ENCODE measurements at places on chromosomes 3 and 15. TPM values are rescaled to one million over a fixed set of nuclear protein-coding genes. Genes with fewer than 3 reads are reported as not detected.

- no peak for DNase-seq
Measured at GRCh38 chr3:188686324-188686723, 485.4 kb upstream of the TPRG1 start.

The TGM5 gene
- 8.3 TPM for total RNA-seq

- DNase-seq = no peak
Measured at GRCh38 chr3:18378218-18378617, 46.9 kb downstream of the SATB1 start.

- DNase-seq = no peak
Measured at GRCh38 chr3:50347187-50347813, 1.8 kb upstream of the ZMYND10 start.

- DNase-seq = no peak
Measured at GRCh38 chr15:36358523-36358922, 220.9 kb upstream of the CDIN1 start.

Data from vagina (tissue), 2 donors.